ENCODE measurements at places on chromosomes 1 and 21. TPM values are rescaled to one million over a fixed set of nuclear protein-coding genes. Genes with fewer than 3 reads are reported as not detected.
A peak's percentile ranks its signal among the peaks of the same experiment; 100 is the strongest.

GRCh38 chr1:80170811-80171485, 1164.4 kb upstream of the ADGRL4 start:
- DNase-seq, result peak; percentile 85

GRCh38 chr1:155127105-155127966, at the start of gene EFNA1:
EFNA1 (plus strand) TSS chr1:155127876; CDS start chr1:155127978, 102 bp downstream.
- DNase-seq, result peak; percentile 61

DNA sequence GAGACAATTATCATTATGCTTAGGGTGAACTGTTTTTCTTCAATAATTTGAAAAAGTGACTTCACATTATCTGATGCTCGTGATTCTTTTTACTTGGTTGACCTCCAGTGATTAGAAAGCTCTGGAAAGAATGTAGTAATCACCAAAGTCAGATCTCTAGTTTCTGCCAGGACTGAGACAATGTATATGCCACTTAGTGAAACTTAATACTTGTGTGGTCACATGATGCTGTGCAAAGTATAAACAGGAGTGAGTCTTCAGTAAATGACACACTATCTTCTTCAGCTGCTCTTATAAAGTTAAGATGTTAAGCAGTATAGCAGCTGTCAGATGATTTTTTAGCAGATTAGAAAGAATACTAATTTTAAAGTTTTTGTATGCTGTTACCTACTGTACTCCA, 17.2 kb downstream of the VCAM1 start:
- peak; percentile 78 for DNase-seq

GRCh38 chr1:194341587-194341986, 1155.2 kb upstream of the B3GALT2 start:
- no peak for DNase-seq

DNA sequence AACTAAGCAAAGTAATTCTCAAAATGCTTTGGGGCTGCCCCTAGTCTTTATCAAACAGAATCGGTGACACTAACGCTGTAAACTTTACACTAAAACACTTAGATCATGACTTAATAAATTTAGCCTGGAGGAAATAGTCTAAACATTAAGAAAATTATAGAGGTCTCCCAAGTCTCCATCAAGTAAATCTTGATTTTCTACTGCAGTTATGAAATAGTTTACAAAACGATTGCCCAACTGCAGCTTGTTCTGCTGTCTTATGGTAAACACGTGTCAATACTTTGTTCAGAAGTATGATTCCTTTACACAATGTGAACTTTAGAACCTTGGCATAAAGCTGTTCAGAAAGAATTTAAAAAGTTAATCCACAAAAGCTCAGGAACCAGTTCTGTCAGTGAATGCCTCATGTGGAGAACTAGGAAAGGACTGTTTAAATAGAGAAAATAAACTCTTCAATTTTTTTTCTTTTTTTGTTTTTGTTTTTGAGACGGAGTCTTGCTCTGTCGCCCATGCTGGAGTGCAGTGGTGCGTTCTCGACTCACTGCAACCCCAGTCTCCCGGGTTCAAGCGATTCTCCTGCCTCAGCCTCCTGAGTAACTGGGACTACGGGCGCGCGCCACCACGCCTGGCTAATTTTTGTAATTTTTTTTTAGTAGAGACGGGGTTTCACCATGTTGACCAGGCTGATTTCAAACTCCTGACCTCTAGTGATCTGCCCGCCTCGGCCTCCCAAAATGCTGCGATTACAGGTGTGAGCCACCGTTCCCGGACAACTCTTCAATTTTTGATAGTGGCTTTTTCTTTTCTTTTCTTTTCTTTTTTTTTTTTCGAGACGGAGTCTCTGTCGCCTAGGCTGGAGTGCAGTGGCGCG, 1.6 kb downstream of the DDI2 start:
- peak; percentile 79 for DNase-seq

DNA sequence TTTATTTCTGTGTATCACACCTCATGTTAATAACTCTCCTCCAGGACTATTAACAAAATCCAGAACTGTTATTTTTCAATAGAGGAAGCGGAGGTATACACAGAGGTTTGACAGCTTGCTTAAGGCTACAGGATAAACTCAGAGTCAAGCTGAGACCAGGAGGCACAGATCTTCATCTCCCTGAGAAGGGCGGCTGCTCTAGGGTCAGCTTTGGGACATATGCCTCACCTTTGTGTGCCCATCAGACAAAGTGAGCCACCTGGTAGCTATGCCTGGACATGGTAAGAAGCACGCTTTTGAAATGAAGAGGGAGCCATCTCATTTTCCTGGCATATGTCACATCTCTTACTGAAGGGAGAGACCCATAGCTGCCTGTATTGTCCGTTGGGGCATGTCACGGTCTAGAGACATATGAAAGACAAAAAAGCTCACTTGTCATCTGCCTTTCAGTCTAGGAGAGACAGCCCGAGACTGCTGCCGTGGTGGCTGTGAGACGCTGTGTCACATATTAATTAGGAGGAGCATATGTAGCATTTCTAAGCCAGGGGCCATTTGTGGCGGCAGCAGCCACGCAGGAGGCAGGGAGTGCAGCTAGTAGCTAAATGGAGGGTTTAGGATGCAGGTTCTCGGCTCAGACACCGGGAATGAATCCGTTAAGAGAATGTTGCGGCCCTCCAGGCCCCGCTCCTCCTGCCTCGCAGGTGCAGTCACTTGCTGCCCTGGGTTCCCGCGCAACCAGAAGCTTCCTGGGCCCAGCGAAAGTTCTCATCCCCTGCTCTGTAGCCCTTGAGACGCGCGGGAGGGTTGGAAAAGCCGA, 161.3 kb upstream of the C1orf21 start:
- no peak for DNase-seq

- no peak for DNase-seq
Observed at GRCh38 chr1:112444269-112444668, 48.3 kb downstream of the CTTNBP2NL start.

The PDC gene
- not detected for total RNA-seq

The GPR37L1 gene
- not detected for total RNA-seq

The RIPPLY3 gene
- 0.20 TPM for total RNA-seq

The PROK1 gene
- not detected for total RNA-seq
